ENCODE measurements at places on chromosomes 4 and X.

- no peak for DNase-seq
Measured at GRCh38 chr4:142961866-142962265, 115.8 kb upstream of the INPP4B start.

GRCh38 chr4:133190098-133190497 lies 41.0 kb downstream of the PCDH10 start:
- DNase-seq: no peak

- no peak for DNase-seq
Measured at GRCh38 chr4:143482840-143483239, 30.7 kb upstream of the SMARCA5 start.

- DNase-seq: no peak
Measured at GRCh38 chr4:8655411-8656184, 63.0 kb downstream of the CPZ start.

- no peak for DNase-seq
Measured at GRCh38 chr4:38775326-38775725, 7.5 kb downstream of the TLR10 start.

DNA sequence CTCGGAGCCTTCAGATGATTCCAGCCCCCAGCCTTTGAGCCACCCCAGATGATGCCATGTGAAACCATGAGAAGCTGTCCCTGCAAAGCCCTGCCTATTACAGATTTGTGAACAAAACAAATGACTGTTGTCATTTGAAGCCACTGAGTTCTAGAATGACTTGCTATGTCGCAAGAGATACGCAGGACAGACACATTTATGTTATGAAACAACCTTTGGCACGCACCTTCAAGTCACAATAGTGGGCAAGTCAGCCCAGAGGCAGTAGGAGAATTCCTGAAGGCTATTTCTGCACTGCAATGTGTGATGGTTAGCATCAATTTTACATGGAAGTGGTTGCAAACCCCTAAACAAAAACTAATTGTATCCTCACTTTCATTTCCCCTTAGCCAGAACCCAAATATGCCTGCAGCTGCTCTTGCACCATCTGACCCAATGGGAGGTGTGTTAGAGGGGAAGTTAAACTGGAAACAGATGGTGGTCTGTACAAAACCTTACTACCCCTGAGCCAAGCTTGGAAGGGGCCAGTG lies 174.4 kb upstream of the ATP6AP2 start:
- DNase-seq: no peak

DNA sequence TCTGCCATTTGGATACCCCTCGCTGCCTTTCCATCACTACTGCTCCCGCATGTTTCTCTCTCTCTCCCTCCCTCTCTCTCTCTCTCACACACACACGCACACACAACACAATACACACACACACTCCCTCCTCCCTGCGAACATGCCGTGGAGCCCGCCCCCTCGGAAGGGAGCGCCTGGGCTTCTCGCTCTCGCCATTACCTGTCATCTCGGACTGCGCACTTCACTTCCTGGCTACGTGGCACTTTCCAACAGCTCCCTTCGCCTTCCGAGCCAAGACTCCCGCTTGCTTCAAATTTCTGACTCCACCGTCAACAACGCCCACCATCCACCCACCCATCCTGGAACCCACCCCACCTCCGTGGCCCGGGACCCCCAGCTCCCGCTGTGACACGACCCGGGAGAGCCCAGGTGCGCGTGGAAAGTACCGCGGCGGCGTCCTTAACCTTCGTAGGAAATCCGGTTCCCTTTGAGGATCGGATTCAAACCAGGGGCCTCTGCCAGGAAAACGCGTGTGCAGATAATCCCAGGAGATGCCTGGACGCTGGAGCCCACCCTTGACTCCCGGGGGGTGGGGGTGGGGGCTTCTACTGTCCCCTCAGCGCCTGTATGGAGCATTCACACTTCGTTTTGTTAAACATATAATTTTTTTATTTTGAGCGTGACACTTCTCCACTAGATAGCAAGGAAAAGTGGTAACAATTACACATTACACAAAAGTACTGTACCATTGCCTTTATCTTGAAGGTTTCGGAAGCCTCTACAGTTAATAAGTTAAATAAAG lies 12.5 kb downstream of the ARX start:
- no peak for DNase-seq

DNA sequence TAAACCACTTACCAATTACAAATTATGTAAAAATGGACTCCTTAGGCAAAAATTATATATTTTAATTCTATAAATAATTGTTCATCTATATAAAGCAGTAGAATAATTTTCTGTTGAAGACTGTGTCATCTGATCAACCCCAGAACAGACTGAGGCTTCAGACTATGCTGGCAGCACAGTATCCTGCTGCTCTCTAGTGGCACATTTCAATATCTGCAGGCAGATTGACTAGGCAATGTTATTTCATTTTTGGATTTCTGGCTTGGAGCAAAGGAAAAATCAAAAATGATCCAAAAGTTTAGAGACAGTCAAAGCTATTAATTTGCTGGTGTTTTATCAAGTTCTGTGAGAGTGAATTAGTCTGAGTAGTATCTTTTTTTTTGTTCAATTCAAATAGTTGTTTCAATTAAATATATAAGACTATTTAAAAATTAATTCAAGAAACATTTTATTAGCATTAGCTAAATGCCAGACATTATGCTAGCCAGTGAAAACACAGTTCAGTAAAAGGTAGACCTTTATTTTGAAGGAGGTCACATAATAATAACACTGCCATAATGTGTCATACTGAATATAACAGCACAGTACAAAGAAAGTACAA lies 21.3 kb upstream of the SULT1E1 start:
- no peak for DNase-seq

- no peak for DNase-seq
Measured at GRCh38 chr4:169922632-169923276, 103.4 kb downstream of the MFAP3L start.

DNA sequence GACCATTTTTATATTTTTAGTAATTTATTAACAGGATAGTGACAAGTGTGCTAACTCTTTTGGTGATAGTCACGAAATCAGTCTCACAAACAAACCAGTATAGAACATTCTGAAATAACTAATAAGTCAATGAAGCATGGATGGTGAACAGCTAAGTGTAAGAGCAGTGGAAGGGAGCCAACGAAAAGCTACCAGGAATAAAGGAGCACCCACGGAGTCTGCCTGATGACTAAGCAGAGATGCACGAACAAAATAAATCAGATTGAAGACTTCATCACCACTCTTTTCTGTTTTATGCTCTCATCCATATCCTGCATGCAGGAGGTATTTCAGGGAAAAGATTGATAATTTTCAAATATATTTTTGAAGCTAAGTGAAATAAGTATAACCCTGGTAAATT lies 891.1 kb upstream of the HS3ST1 start:
- no peak for DNase-seq

- peak; percentile 80 for DNase-seq
Measured at GRCh38 chrX:40171513-40172400, 74.0 kb upstream of the BCOR start.

DNA sequence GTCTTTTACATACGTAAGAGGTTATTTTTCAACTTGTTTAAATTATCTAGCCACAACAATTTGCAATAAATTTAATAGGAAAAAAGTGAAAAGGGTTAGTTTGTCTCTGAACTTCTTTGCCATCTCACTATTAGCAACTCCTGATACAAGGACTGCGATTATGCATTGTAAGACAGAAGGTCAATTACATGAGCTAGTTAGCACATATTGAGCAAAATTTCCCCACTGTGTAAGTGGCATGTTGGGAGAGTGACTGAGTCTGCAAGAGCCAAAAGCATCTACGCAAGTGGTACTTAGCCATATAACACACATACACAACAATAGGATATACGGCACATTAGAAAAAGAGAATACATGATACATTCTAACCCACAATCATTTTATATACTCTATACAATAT lies 927.2 kb downstream of the STPG2 start:
- no peak for DNase-seq

GRCh38 chrX:121336831-121337421 lies 289.5 kb downstream of the GLUD2 start:
- no peak for DNase-seq

GRCh38 chr4:53044651-53044960 lies 182.5 kb downstream of the RASL11B start:
- DNase-seq: no peak

DNA sequence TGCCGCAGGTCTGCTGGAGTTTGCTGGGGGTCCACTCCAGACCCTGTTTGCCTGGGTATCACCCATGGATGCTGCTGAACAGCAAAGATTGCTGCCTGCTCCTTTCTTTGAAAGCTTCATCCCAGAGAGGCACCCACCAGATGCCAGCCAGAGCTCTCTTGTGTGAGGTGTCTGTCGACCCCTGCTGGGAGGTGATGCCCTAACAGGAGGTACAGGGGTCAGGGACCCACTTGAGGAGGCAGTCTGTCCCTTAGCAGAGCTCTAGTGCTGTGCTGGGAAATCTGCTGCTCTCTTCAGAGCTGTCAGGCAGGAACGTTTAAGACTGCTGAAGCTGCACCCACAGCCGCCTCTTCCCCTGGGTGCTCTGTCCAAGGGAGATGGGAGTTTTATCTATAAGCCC lies 162.7 kb downstream of the NAF1 start:
- no peak for DNase-seq

DNA sequence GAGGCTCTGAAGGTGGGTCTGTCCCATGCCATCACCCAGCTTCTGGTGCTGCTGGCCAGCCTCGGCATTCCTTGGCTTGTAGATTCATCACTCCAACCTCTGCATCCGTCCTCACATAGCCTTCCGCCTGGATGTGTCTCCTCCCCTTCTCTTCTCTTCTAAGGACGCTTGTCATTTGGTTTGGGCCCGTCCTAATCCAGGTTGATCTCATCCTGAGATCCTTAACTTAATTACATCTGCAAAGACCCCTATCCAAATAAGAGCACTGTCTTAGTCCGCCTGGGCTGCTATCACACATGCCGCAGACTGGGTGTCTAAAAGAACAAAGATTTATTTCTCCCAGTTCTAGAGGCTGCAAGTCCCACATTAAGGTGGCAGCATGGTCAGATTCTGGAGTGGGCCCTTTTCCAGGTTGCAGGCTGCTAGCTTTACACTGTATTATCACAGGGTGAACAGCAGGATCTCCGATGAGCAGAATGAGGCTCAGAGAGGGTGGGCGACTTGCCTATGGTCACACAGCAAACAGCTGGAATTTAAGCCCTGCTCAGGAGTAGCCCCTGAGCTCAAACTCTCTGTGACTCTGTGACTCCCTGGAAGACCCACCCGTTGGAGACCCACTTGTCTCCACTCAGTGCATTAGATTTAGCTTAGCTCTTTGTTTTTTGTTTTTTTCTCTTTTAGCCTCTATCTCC lies 113.1 kb downstream of the STK32B start:
- no peak for DNase-seq

- no peak for DNase-seq
Measured at GRCh38 chrX:34749896-34750295, 92.8 kb upstream of the TMEM47 start.

- DNase-seq: no peak
Measured at GRCh38 chrX:53246231-53246630, 21.2 kb upstream of the KDM5C start.

- no peak for DNase-seq
Measured at GRCh38 chrX:148540671-148541583, 40.5 kb downstream of the AFF2 start.

DNA sequence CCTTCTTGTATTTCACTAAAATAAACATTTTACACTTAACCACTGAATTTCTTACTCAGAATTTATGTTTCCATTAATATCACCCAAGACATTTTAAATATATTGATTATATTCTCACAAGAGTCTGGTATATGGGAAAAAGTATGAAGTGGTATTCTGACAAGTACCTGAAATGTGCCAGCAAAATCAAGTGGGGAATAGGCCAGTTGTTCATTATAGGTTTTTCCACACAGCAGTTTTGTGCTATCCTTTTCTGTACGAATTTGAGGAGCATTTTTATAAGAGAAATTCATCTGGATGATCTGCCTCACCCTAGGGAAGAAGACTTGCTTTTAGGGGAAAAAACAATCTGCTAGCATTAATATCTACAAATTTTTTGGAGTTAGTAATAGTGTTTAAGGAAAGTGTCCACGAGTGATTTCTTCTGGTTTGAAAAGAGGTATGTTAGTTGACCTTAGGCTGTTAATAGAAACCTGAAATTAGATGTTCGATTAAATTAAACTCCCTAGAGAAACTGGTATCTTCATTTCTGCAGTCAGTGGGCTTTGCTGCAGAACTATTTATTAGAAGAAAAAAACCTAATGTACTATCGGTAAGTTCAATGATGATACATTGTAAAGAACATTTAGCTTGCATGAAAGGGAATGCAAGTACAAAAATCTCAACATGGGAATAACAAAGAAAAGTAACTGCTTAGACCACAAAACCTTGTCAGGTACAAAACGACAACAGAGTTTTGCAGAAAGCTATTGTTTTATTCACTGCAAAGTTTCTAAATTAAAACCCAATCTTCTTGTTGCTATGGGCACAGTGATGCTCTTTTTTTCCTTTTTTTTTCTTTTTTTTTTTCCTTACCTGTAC lies 1.8 kb downstream of the KLF3 start:
- no peak for DNase-seq

- DNase-seq: no peak
Measured at GRCh38 chr4:121073672-121074381, 1.5 kb upstream of the NDNF start.

GRCh38 chrX:38095971-38096529 lies 89.7 kb downstream of the SYTL5 start:
- no peak for DNase-seq

GRCh38 chr4:102518703-102519131 lies 17.6 kb downstream of the NFKB1 start:
- no peak for DNase-seq

DNA sequence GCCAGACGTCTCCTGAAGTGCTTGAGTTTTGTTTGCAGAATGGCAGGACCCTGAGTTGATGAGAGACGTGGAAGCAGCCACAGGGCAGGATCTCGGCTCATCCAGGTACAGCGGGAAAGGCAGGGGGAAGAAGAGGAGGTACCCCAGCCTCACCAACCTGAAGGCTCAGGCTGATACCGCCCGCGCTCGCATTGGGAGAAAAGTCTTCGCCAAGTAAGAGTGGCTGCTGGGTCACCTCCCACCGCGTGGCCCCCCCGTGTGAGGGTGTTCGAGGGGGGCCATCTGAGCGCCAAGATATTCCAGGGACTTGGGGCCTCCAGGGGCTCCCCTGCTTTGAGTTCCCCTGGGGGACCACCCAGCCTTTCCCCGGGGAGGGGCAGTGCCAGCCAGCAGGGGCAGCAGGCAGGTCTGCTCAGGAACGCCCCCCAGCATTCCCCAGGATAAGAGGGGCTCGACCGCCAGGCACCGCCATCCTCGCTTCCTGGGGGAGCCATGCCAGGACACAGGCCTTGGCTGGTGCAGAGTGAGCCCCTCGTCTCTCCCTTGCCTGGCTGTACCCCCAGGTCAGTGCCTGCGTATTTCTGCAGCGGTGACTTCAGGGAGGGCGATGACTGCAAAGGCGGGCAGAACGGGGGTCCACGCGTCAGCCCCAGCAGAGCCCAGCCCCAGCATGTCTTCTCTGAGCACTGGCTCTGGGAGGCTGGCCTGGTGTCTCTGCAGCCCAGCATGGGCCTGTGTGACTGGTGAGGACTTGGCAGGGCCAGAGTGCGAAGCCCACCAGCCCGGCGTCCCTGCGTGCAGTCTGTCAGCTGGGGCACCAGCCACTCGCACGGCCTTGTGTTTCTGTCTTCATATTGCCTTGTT lies 22.3 kb downstream of the NKX1-1 start:
- DNase-seq: no peak

Data from activated CD8-positive, alpha-beta memory T cell treated with anti-CD3 and anti-CD28 coated beads for 24 hours (primary cell).